ENCODE measurements at places on chromosomes 5 and 9.

DNA sequence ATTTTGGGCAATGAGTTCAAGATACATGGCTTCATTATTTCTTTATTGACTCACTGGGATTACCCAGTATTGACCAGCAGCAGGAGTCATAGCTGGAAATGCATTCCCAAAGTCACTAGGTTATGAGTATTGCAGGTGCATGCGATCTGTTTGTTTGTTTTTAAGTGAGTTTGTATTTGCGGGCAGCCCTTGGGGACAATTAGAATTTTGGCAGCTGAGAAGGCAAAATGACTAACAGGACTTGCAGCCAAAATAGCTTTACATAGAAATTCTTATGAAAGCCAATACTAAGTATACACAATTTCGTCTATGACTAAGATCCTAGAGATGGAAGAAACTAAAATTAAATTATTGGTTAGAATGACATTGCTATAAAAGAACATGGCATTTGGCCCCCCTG, 18.1 kb upstream of the RGMB start:
- no peak for DNase-seq

DNA sequence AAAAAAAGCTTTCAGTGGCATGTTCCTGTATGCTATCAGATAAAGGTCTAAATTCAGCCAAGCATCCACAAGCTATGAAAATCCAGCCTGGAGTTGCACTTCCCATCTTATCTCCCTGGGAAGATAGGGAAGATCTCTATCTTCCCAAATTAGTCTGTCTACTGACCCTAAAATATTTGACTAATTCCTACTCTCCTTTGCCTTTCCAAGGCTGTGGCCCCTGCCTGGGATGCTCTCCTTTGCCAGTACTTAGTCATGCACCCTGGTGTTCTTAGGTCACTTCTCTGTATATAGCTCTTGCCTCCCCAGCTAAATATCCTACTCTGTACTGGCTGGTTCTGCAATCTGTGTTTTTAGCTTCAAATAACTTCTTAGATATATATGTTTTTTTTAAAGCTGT, 44.0 kb upstream of the PLPP1 start:
- no peak for DNase-seq

GRCh38 chr9:111815285-111816070, 20.7 kb upstream of the SHOC1 start:
- DNase-seq = no peak

- no peak for DNase-seq
These were observed 21.5 kb downstream of the SERINC5 start for GRCh38 chr5:80234116-80234948.

DNA sequence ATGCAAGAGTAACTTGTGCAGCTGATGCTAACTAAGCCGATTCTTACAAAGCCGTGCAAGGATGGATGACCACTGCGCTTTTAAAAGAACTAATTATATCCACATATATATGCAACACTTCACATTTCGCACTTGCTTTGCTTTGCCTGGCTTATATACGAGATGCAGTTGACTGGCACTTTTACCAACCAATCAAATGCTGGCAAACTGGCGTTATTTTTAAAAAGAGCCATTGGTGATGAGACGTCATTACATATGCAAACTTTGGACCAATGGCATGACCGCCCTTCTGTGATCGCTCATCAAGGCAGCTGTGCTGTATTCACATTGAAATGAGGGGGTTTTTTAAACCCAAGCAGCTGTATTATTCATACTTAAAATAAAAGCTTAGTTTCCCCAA, 1147.7 kb upstream of the WWC1 start:
- DNase-seq = no peak

GRCh38 chr9:74245866-74246497, 251.2 kb upstream of the RORB start:
- DNase-seq = no peak

GRCh38 chr5:174176511-174176910, 131.0 kb downstream of the NSG2 start:
- no peak for DNase-seq

DNA sequence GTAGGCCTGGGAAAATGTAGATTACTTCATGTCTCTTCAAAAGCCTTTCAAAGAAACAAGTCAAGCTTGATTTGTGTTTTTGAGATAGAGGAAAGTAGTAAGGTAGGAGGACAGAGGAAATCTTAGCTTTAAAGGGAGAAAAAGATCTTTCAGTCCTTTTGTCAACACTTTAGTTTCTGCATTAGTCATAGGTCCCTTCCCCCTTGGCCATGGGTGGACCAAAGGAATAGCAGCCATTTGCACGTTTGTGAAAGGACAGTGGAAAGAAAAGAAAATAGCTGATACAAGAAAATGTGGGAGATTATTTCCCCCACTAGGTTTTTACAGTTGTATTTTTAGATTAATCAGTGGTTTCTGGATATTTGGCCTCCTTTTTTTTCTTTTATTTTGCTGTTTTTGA, 121.9 kb upstream of the GRHPR start:
- no peak for DNase-seq

DNA sequence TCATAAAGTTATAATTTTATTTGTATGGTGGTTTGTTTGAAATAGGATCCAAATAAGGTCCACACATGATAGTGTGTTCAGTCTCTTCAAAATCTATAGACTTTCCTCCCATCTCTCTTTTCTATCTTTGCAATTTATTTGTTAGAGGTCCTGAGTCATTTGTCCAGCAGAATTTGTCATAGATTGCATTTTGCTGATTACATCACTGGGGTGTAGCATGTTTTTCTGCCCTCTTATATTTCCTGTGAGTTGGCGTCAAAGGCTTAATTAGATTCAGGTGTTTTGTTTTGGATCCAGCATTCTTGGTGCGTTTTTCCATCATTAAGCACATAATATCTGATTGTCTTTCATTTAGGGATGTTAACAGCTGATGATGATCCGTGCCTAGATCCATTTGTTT, 15.0 kb downstream of the CYFIP2 start:
- no peak for DNase-seq

DNA sequence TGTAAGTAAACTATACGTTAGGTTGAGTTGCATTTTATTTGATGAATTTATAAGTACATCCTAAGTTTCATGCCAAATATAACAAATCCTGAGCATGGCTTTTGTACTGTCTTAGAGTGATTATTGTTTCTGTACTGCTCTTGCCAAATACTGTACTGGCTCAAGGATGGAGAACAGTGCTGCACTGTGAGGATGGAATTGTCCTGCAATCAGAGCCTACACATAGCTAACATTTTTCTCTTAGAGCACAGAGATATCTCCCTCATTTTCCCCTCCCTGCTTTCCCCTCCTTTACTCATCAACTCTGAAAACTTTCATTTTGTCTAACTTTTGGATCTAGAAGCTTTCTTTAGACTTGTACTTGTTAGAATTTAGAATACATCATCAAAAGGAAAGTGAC, 28.3 kb downstream of the LRRC70 start:
- DNase-seq = no peak

GRCh38 chr5:74272831-74273451, 367.6 kb downstream of the ENC1 start:
- no peak for DNase-seq
